ENCODE measurements at places on chromosomes 4 and X. TPM values are rescaled to one million over a fixed set of nuclear protein-coding genes. Genes with fewer than 3 reads are reported as not detected.

DMRTC1 gene
- not detected for total RNA-seq

INPP4B gene
- 53.9 TPM for total RNA-seq

PPAT gene
- 21.3 TPM for total RNA-seq

ALB gene
- 0.32 TPM for total RNA-seq

FDCSP gene
- total RNA-seq, result 1.7 TPM

PRSS12 gene
- 34.7 TPM for total RNA-seq

LANCL3 gene
- total RNA-seq, result 0.63 TPM

IBSP gene
- total RNA-seq, result not detected

FAM9B gene
- 0.79 TPM for total RNA-seq

CYTL1 gene
- total RNA-seq, result 24.2 TPM

HERC6 gene
- 10.0 TPM for total RNA-seq

HTRA3 gene
- 49.2 TPM for total RNA-seq

OPHN1 gene
- total RNA-seq, result 19.6 TPM

TMPRSS11F gene
- total RNA-seq, result not detected

CENPC gene
- 75.1 TPM for total RNA-seq
